ENCODE measurements at places on chromosomes 1 and 21.

DNA sequence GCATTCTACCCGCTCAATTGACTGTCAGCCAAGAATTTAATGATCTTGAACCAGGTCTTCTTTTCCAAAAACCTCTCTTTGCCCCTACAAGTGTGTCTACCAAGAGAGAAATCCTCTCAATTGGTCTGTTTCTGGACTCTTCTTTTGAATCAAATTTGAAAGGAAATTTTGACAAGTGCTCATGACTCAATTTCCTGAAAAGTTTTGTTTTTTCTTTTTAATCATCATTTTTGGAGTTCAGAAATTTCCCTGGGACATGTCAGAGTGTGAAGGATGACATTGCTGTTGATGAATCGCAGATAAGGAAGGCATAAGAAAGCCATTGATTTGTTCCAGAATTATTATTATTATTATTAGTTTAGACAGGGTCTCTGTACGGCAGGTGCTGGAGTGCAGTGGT, 88.2 kb upstream of the AKT3 start:
- DNase-seq, result no peak

GRCh38 chr1:235996048-235996785, 68.7 kb downstream of the NID1 start:
- DNase-seq, result no peak

DNA sequence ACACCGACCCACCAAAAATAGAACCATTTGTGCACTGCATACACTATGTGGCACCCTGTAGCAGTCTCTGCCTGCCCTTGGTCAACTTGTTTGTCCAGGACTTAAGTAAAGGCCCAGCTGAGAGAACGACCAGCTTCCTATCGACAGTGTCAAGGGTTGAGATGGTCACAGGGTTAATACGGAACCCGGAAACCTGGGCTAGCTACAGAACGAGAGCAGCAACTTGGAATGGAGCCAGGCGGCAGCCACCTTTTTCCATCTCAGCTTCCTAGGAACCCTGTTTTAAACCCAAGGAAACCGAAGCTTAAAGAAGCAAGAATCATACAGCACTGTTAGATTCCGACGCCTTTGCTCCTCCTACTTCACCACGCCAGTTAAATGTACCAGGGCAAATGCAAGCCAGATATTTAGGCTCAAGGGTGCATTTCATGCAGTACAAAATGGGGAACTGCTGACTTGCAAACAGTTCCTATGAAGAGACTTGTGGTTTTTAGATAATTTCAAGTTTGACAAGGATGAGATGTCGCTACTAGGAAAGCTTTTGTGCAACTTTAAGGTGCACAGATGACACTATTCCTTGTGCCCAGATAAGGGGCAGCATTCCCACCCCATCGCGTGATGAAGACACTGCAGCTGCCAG, 35.5 kb downstream of the SLC66A1 start:
- no peak for DNase-seq

DNA sequence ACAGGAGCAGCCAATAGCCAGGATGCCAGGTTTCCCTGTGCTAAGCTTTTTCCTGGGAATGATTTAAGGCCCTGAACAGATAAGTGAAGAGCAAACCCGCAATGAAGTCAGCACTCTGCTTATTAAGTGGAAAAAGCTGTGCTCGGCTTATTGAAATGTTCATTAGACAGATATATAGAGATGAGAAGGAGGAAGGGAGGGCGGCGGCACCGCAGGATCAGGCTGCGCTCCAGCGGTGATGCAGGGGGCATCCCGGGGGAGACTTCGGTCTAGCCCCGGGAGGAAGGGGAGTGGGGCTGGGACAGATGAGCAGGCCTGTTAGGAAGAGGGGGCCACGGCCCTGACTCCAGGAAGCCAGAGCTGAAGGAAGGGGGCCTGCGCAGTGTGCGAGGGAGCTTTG, 115.0 kb downstream of the TMEM53 start:
- DNase-seq, result no peak

GRCh38 chr21:33080776-33081175, 10.8 kb downstream of the OLIG1 start:
- DNase-seq, result no peak

DNA sequence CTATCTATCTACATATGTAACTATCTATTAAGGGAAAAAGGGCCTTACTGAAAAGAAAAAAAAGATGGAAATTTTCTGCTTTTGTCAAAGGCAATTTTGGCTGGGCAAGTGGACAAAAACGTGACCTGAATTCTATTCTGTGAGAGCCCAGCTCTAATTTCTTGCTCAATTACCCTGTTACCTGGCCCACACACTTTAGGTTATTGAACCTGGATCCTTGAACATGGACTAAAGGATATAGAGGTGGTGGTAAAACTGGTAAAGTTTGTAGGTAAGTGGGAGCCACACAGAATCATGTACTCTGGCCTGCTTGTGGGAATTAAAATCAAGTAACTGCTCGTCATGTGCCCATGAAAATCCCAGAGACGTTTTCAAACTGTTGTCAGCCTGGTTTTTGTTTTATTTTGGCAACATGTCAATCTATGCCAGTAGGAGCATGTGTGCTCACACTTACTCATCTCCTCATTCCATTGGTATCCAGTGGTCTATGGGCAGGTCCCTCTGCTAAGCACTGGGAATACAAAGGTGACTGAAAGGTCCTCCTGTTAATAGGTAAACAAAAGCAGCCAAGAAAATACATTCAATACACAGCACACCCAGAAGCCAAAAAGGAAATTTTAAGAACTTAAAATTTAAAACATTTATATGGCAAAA, 113.7 kb upstream of the WARS2 start:
- no peak for DNase-seq

DNA sequence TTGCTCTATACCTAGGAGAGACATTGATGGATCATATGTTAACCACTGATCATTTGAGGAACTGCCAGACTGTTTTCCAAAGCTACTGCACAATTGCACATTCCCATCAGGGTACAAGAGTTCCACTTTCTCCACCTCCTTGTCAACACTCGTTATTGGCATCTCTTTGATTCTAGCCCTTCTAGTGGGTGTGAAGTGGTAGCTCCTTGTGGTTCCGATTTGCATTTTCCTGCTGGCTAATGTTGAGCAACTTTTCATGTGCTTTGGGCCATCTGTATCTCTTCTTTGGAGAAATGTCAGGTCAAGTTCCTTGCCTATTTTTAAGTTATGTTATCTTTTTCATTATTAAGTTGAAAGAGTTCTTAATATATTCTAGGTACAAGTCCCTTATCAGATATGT, 90.1 kb downstream of the DMRTB1 start:
- no peak for DNase-seq

- DNase-seq, result no peak
Observed at GRCh38 chr21:43805275-43805800, 16.0 kb downstream of the RRP1 start.

- no peak for DNase-seq
Observed at GRCh38 chr1:177923441-177923840, 46.4 kb downstream of the SEC16B start.

DNA sequence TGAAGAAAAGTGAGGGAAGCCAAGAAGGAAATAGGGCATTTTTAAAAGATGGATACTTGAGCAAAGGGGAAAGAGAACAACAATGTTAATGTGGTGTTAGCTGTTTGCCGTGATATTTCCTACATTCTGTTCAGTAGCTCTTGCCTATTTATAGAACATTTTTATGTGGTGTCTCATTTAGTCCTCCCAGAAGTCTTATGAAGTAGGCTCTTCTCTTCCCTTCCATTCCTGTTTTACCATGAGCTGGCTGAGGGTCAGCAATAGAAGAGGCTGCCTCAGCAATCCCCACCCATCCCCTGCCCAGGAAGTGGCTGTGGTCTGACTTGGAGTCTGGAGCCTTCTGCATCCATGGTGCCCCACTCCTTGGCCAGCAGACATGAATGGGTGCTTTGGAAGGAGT, 60.1 kb downstream of the KIAA0040 start:
- no peak for DNase-seq

- DNase-seq, result no peak
Observed at GRCh38 chr1:244789731-244790130, 45.7 kb upstream of the COX20 start.

- DNase-seq, result no peak
Observed at GRCh38 chr1:13699510-13699909, 478 bp upstream of the PRDM2 start.

DNA sequence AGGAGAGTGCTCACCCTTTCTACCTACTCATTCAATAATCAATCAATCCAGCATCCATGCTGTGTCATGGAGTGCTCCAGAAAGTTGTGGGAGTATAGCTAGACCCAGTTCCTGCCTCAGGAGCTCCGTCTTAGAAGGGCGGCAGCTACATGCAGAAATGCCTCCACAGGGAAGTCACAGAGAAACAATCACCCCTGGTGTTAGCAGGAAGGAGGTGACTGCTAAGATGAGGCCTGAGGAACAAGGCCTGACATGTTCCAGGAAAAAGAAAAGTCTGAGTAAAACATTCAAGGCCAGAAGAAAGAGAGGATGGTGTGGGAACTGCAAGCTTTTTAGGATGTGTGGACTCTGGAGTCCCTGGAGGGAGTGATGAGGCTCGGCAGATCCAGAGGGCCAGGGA, 142.5 kb upstream of the MAGI3 start:
- DNase-seq, result no peak

GRCh38 chr1:57839067-57839466, 415.2 kb upstream of the DAB1 start:
- no peak for DNase-seq

DNA sequence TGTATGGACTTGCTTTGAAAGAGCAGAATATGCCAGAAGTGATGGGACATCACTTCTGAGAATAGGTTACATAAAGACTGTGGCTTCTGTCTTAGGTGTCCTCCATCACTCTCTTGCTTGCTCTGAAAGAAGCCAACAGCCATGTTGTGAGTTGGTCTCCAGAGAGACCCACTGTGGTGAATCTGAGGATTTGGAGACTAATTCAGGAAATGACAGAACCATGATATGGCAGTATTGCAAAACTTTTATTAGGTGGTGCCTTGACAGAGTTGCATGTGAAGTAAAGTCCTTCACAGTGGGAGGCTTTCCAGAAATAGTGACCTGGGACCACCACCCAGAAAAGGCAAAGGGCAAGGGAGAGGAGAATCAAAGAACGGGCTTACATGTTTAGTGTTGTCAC, 628.6 kb downstream of the KCNT2 start:
- no peak for DNase-seq

GRCh38 chr1:208766832-208767231, 522.6 kb upstream of the PLXNA2 start:
- DNase-seq, result no peak

DNA sequence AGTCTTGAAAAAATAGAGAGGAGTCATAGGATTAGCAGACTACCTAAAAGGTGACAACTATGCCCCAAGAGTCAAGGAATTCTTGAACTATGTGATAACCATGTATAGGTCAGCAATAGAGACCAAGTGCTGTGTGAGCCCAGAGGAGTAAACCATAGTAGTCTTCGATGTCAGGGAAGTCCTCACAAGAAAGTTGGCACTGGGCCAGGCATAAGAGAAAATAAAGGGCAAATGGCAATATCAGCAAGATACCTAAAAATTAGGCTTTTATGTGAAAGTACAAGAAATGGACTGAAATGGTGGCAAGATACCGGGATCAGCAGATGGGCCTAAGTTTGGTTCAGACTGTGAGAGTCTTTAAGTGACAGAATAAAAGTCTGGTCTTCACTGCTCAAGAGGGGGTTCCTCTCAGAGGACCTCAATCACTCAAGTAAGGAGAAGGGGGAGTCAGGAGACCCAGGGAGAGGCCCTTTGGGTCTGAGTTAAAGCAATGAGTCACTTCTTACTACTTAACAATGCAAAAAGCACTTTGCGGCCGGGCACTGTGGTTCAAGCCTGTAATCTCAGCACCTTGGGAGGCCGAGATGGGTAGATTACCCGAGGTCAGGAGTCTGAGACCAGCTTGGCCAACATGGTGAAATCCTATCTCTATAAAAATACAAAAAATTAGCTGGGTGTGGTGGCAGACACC, 95.0 kb downstream of the TEX35 start:
- DNase-seq, result no peak

DNA sequence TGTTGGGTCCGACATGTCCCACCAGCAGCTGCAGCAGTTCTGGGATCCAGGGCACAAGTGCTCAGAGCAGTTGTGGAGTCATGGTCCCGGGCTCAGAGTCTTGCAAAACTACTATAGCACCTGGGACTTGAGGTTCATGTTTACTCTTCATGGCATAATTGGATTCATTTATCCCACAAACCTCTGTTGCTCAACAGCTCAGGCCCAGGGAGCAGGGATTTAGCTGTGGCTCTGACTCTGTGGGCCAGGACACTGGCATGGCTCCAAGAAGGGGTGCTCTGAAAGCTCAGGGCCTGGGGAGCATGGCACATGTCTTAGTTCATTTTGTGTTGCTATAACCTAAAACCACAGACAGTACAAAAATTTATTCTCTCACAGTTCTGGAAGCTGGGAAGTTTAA, 626.7 kb upstream of the ADGRL2 start:
- no peak for DNase-seq

- no peak for DNase-seq
Observed at GRCh38 chr1:153888533-153888932, 34.2 kb downstream of the GATAD2B start.

GRCh38 chr1:184965944-184966860, 8.1 kb downstream of the NIBAN1 start:
- no peak for DNase-seq

DNA sequence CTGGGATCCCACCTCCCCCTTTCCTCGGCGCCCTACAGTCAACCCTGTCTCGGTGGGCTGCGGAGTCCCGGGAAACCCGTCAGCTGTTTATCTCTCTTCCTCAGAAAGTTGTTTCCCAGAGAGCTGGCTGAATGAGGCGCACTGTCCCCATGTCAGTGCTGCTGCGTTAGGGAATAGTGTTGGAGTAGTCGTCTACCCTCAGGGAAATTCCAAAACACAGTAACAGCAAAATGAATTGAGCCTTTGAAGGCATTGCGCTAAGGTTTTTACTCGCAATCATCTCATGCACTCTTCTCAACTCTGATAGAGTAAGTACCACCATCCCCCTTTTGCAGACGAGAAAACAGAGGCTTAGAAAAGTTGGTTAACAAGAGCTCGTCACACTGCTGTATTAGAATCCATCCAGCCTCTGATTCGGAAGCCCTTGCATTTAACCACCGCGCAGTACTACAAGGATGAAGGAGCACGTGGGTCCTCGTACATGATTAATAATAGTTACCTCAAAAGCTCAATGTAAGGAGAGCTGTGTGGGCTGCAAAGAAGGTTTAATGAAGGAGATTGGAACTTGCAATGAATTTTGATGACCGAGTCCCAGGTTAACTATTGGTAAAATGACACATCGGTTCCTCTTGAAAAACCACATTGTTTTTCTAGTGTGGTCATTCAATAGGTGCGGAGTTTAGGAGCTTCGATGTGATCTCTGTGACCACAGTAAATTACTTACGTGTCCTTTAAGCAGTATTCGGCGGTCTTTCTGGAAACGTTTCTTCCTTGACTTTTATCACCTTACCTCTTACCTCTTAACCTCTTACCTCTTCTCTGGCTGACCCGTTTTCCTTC, 788 bp upstream of the EDEM3 start:
- DNase-seq, result no peak

- DNase-seq, result no peak
Observed at GRCh38 chr1:93692026-93692425, 10.4 kb upstream of the BCAR3 start.

GRCh38 chr1:153231363-153231762, 14.0 kb downstream of the PRR9 start:
- no peak for DNase-seq

DNA sequence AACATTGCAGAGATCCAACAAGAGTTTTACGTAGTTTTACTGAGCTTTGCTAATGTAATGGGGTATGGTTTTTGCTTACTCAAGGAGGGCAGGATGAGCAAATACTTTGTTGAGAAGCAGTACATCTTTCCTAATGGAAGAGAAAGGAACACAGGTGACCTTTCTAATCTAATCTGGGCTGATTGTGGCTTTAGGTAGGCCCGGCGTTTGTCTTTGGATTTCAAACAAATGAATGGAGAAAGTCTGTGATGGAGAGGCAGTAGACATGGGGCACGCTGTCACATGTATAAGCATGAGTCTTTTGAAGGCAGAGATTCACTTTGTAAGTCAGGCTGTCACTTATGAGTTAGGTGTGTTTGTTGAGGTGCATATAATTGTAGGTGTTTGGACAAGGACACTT, 1.7 kb downstream of the PLEKHM2 start:
- DNase-seq, result no peak

Measured in activated CD8-positive, alpha-beta memory T cell treated with anti-CD3 and anti-CD28 coated beads, Interleukin-2, amount 50 U/mL, for 4 hours (primary cell).